CD14-positive monocyte (primary cell): ENCODE measurements at places on chromosomes 13 and 19.
A peak's percentile ranks its signal among the peaks of the same experiment; 100 is the strongest.

GRCh38 chr13:43077906-43078305, 54.5 kb downstream of the DNAJC15 start:
- no peak for DNase-seq

- peak; percentile 77 for DNase-seq
These were observed 7.6 kb downstream of the DNAJB1 start for GRCh38 chr19:14510311-14511228.

DNA sequence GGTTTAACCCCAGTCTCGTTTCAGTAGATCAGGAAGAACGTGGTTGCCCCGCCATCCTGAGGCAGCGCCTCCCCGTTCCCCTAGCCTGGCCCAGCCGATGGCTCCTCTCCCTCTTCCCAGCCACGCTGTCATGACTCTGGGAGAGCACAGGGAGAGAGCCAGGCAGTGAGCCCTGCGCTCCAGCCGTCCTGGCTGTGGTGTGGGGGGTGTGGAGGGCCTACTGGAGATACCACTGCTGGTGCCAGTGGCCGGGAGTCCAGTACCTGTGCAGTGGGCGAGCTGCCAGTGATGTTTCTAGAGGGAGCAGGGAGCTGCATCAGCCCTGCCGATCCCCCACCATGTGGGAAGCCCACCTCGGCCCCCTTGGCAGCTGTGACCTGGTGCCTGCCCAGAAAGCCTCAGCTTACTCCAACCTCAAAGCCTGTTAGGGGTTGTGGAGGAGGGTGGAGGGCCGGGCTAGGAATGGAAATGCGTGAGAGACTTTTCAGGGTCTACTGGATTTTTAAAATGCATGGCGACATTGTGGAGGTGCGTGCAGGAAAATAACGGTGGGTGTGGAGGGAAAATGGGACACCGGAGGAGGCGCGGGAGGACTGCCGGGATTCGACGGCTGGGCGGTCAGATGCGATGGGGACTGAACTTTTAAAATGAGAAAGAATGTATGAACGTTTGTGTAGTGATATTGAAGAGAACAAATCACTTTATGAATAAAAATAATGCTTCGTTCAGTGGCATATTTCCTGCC, 4.9 kb downstream of the TEX29 start:
- DNase-seq, result no peak

DNA sequence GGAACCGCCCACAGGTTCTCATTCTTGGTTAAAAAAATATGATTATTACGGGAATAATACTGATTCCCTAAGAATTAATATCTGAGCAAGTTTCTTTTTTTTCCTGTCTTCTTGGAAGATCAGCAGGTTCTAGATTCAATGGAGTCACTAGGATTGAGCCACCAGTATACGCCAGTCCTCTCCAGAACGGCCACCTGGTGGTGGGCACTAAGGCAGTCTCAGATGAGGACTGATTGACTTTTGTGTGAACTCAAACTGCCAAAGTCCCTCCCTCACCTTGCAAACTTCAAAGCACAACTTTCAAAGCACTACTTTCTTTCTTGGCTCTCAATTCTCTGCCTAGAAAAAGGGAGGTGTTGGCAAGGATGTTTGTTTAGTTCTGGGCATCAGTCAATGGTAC, 33.3 kb upstream of the ALOX5AP start:
- DNase-seq, result no peak

- DNase-seq, result no peak
These were observed 1370.3 kb upstream of the MIR17HG start for GRCh38 chr13:89977203-89977602.
